Esophagus squamous epithelium (tissue), 5 donors: ENCODE measurements at places on chromosomes 4 and X.

DNA sequence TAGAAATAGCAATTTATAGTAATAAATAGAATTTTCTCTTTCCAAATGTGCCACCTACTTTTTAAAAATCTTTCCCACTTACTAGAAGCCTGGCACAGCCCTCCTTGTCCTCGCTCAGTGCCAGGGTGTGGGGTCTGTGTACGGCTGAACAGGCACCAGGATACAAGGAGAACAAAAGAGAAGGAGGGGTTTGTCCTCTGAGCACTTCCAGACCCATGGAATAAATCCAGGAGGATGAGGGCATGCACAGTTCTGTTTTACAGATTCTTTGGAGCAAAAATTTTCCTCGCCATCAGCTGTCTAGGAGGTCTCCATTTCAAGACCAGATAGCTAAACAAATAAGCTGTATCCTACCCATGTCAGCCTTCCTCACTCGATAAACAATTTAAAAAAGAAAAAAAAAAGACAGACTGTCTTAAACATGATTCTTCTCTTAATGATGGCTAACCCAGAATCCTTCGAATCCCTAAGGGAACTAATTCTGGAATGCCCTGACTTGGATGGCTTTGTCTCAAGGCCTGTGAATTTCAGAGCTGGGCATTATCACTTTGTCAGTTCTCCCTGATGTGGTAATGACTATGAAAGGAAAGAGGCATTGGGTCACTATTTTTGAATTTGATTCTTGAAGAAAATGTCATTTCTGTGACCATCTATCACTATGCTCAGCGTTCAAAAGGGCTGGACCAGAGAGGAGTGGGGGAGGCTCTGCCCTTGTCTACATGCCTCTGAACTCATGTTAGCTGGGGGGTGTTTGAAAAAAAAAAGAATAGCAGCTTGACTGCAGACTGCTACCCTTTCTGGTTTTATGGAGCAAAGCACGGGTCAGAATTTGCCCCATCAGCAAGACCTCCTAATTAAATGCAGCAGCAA lies 151.0 kb downstream of the DCTD start:
- no peak for DNase-seq

DNA sequence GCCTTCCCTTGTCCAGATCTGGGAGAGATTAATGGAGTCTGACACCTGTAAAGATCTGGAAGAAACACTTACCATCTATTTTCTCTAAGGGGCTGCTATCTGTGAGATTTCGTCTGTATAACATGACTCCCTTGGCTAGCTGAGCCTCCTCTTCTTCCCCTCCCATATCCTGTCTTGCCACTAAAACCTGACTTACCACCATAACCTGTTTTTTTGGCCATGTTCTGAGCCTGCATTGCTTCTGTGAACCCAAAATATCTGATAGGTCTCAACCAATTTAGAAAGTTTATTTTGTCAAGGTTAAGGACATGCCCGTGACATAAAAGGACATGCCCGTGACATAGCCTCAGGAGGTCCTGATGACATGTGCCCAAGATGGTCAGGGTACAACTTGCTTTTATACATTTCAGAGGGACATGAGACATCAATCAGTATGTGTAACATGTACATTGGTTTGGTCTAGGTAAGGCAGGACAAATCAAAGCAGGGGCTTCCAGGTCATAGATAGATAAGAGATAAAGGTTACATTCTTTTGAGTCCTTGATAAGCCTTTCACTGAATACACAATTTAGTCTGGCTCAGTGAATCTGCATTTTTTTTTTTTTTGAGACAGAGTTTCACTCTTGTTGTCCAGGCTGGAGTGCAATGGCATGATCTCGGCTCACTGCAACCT lies 11.4 kb downstream of the MGST2 start:
- no peak for DNase-seq

DNA sequence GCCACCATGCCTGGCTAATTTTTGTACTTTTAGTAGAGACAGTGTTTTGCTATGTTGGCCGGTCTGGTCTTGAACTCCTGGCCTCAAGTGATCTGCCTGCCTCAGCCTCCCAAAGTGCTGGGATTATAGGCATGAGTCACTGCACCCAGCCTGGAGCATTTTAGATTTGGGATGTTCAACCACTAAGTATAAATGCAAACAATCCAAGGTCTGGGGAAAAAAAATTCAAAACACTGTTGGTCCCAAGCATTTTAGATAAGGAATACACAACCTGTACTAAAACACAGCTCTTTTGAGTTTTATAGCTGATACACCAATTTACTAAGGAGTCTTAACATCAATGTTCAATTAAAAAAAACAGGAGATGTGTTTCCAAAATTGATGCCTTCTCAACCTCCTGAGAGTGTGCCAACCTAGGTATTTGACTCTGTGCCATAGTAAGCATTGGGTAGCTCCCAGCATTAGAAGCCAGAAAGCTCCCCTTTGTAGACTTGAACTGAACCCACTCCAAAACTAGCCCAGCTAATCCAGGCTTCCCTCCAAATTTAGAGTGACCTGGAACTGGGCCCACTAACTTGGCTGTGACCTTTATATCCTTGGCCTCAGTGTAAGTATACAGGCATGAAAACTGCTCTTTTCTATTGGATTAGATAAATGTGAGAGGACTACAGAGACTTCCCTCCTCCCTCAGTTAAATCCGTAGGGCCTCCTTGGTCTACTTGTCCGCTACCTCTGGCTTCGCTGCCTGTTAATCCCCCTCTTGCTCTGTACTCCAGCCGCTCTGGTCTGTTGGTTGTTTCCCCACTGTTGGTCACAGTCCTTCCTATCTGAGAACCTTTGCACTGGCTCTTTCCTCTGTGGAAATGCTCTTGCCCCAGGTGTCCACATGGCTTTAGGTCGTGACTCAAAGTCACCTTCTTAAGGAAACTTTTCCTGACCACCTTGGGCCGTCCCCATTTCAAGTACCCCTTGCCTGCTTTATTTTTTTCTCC lies 77.6 kb downstream of the CCKAR start:
- no peak for DNase-seq

- DNase-seq, result no peak
These were observed 766.9 kb upstream of the IGFBP7 start for GRCh38 chr4:57877047-57877458.

- DNase-seq, result no peak
These were observed 42.4 kb upstream of the GAB1 start for GRCh38 chr4:143294310-143294709.

GRCh38 chrX:39262641-39263040 lies 461.4 kb downstream of the MID1IP1 start:
- DNase-seq, result no peak

DNA sequence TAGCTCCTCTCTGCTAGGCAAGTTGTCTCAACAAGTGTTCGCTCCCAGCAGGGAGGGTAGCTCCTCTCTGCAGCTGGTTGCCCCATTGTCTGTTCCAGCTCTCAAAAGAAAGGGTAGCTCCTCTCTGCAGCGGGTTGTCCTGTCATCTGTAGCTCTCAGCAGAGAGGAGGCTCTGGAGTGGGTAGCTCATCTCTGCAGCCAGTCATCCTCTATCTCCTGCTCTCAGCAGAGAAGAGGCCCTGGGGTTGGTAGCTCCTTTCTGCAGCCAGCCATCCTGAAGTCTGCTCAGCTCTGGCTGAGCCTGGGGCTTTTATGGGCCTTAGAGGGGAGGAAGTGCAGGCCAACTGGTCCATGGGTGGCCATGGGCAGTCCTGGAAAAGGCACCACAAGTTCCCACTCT lies 342.7 kb downstream of the PTTG2 start:
- DNase-seq, result no peak

GRCh38 chr4:108738003-108738706 lies 24.7 kb downstream of the ETNPPL start:
- no peak for DNase-seq
